ENCODE measurements at places on chromosomes 16 and 17.

DNA sequence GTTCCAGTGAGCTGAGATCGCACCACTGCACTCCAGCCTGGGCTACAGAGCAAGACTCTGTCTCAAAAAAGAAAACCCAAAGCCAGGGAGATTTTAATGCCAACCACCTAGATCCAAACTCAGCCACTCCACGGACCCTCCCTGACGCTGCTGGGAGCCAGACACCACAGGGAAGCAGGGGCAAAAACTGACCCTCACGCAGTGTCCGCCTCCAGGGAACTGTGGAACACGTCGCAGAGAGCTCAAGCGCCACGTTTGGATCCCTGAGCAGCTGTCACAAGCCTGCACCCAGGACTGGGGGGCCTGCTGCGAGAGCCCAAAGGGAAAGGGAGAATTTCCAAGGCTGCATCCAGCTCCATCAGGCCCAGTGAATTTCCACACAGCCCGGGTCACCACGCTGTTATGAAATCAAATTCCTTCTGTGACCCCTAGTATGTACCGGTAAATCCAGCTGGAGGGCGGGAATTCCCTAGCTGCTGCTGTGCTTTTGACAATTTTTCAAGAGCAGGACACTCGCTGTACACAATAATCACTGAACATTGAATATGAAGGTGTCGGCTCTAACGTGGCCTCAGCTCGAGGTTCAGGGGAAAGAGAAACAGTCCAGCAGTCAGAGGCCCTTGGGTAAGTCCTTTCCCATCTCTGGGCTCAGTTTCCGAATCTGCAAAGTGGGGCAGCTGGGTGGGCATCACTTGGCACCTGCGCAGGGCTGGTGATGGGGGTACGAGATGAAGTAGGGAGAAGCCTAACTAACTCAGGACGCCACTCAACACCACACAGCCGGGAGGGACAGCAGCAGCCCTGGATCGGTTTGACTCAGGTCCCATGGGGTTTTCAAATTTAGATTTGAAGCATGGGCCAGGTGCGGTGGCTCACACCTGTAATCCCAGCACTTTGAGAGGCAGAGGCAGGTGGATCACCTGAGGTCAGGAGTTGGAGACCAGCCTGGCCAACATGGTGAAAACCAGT is 8.6 kb downstream of the CARHSP1 start:
- DNase-seq, result no peak

DNA sequence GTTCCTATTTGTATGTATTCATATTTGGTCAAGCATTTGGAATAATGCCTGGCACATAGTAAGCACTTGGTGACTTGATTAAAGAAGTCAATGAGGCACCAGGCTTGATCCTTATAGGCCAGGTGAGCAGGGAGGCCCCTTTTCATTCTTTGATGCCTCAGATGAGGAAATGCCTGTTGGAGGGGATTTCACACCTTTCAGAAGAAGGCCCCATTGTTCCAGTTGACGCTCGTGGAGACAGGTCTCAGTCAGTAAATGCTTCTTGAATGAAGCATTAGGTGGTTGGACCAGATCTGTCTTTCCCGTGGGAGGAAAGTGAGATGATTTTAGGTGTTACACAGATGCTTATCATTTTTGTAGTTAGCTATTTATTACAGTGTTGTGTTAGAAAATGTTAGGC is 13.0 kb downstream of the LCMT1 start:
- DNase-seq, result no peak

GRCh38 chr16:12133729-12134128 is 157.2 kb downstream of the SNX29 start:
- DNase-seq, result no peak

DNA sequence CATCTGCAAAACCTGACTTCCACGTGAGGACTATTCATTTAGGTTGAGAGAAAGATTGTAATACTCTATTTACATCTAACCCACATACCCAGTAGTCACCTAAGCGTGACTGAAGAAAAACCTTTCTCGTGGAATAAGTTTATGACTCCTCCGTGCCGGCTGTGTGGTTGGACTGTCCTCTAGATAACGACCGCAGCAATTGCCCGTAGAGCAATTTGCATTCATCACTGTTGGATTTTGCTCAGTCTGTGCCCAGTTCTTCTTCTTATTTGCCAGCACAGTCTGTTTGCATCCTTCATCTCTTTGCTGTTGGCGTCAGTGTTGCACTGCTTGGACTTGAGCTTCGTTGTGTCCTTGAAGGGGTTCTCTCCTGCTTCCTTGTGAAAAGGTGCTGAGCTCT is 131.3 kb downstream of the CYB561 start:
- DNase-seq, result no peak

DNA sequence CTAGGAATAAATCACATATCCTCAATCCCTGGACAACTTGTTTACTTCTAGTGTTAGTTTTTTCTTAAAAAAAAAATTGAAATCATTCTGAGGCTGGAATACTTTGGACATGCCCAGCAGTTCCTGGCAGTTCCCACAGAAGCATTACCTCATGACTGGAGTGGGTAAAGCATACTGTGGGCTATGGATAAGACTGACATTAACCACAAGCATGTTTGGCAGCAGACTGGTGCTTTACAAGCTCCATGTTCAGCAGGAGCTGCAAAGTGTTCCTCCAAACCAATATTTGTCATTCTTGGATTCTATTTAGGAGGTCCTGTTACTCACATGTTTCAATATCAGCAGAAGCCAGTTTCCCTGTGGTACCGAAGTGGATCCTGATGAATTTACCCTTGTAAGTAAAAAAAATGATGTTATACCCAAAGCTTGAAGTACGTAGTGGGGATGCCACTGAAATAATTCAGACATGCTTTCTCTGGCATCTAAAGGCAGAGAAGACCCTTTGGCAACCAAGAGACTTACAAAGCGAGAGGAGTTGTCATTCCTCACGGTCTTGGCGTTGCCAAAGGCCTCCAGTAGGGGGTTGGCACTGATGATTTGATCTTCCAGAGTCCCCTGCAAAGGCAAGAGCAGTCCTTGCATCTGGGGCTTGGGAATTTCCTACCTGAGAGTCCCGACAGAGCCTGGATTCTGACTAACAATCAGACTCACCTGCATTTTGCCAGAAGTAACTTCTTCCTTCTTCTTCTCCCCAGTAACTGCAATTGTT is 4.9 kb downstream of the MYH1 start:
- no peak for DNase-seq

DNA sequence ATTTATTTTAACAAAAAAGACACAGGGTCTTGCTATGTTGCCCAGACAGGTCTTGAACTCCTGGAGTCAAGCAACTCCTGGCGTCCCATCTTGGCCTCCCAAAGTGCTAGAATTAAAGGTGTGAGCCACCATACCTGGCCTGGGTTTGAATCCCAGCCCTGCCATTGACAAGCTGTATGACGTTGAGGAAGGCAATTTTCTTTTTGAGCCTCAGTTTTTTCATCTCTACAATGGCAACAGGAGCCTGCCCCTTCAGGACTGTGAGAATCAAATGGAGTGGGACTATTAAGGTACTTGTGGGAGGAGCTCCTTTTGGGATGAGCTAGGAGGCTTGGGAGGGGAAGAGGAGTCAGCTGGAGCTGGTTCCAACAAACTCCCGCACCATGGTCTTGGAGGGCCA is 6.2 kb downstream of the RARA start:
- DNase-seq, result no peak

- no peak for DNase-seq
These were observed 196.4 kb downstream of the SPECC1 start for GRCh38 chr17:20205609-20206008.

GRCh38 chr17:63116967-63117830 is 151.2 kb downstream of the TANC2 start:
- no peak for DNase-seq

- DNase-seq, result no peak
These were observed 417.5 kb downstream of the CDH11 start for GRCh38 chr16:64704386-64704785.

DNA sequence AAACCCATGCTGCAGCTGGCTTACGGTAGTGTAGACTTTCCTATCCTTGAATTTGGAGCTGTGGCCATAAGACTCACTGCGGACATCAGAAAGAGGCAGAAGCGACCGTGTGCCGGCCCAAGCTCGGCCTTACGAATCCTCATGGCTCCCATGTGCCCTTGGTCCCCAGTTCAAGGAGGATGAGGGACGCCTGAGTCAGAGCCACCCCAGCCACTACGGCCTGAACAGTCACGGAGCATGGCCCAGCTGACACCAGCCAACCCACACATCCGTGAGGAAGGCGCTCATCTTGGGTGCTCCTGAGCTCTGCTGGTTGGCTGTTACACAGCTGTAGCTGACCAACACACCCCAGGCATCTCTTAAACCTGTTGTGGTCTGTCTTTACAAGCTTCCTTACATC is 44.0 kb downstream of the ZCCHC14 start:
- no peak for DNase-seq

GRCh38 chr17:7835814-7836595 is 2.0 kb downstream of the KDM6B start:
- no peak for DNase-seq

DNA sequence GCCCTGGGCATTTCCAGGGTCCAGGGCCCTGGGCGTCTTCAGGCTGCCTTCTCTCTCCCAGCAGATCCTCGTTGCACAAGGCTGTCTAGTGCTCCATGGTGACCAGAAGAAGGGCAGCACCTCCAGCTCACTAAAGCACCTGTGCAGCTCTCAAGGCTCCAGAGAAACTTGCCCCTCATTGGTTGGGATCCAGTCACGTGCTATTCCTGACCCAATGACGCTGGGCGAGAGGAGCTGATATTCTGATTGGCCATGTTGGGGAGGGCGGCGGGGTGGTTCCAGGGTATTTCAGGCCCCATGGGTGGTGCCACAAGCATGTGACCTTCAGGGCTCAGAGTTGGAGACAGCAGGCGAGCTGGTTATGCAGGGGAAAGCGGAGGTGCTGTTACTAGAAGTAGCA is 309.1 kb downstream of the TOX3 start:
- DNase-seq, result no peak

Data from stimulated activated CD8-positive, alpha-beta memory T cell treated with anti-CD3 and anti-CD28 coated beads, Interleukin-12 subunit alpha, Interleukin-12 subunit beta, amount 100 ng/mL, for 1 hour (primary cell).